ENCODE measurements at places on chromosomes 4 and X.

- no peak overlapping the region for H3K4me3 ChIP-seq
- H3K27me3 ChIP-seq: peaks cover 4% of the 10 kb centered on the region
- DNase-seq: no peak
- no peaks in the 10 kb centered on the region for H3K4me1 ChIP-seq
- no peak overlapping the region for H3K27ac ChIP-seq
- no peaks in the 10 kb centered on the region for H3K36me3 ChIP-seq
These were observed 91.6 kb downstream of the SOWAHB start for GRCh38 chr4:76806346-76806745.

DNA sequence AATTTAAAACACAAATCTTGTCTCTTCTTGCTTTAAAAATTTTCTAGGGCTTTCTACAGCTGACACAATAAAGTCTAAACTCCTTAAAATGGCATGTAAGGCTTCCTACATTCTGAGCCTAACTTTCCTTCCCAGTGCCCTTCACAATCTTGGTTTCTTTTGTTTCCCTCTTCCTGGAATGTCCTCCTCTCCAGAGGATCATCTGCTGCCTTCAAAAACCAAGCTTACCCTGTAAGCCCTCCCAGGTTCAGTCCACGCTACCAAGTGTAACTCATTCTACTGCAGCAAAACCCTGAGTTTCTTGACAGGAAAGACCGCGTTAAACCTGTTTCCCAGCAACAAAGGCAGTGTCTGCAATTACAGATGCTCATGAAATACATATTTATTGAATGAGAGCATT lies 91.3 kb downstream of the SHISA3 start:
- H3K27ac ChIP-seq: no peak overlapping the region
- DNase-seq: no peak
- H3K4me3 ChIP-seq: no peak overlapping the region
- H3K27me3 ChIP-seq: no peaks in the 10 kb centered on the region

DNA sequence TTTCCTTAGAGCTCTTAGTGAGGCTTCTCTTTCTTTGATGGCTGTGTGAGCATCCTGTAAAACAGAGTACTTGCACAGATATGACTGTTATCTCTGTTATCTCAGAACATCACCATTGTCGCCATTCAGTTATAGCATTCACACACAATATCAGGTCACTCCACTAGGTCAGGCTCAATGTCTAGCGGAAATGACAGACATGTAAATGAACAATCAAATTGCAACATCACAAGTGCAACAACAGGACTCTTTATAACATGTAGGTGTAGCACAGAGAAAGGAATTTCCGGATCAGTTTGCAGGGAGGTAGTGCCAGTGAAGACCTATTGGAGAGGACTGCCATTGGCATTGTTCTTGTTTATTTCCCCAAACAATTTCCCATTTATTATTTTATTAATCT lies 43.2 kb upstream of the IGSF1 start:
- no peaks in the 10 kb centered on the region for H3K27me3 ChIP-seq
- H3K4me1 ChIP-seq: no peaks in the 10 kb centered on the region
- H3K27ac ChIP-seq: no peak overlapping the region
- DNase-seq: no peak
- H3K4me3 ChIP-seq: no peak overlapping the region
- H3K36me3 ChIP-seq: no peaks in the 10 kb centered on the region

DNA sequence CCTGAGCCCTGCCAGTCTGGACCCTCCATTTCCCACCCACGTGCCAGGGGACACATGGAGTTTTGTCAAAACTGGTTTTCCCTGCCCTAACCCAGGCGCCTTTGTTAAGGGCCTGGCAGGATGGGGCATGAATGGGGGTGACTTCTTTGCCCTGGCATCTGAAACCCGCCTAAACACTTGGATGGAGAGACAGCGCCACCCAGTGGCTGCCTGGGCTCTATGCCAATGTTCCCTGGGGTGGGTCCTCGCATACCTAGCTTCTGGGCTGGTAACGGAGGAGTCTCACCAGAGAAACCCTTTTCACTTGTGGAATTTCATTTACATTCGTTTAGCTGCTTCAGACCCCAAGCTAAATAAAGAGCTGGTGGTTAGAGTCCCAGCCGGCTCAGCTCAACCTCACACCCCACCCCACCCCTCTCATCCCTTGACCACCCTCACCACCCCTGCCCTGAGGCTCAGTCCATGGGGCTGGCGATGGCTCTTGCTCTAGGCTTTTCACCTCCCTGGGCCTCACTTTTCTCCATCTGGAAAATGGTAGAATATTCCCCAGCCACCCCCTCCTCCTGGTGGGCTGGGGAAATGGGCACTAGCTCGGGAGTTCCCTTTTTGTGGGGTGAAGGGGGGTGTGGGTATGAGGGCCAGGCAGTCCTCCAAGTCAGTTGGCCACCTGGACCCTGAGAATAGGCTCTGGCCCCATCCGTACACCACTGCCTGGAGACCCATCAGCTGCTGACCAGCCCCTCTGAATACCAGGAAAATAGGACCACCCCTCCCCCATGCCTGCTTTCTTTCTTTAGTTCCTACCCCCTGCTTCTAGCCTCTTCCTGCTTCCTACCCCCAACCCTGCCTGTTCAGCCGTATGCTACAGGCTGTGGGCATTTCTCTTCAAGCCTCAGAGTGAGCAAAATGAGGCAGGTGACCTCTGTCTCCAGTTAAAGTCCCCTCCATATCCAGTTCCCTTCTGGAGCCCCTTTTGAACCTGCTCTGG lies 57.1 kb upstream of the PJA1 start:
- peak; percentile 45 for DNase-seq
- no peak overlapping the region for H3K27ac ChIP-seq
- H3K4me1 ChIP-seq: peaks cover 1% of the 10 kb centered on the region
- peaks cover 2% of the 10 kb centered on the region for H3K27me3 ChIP-seq

DNA sequence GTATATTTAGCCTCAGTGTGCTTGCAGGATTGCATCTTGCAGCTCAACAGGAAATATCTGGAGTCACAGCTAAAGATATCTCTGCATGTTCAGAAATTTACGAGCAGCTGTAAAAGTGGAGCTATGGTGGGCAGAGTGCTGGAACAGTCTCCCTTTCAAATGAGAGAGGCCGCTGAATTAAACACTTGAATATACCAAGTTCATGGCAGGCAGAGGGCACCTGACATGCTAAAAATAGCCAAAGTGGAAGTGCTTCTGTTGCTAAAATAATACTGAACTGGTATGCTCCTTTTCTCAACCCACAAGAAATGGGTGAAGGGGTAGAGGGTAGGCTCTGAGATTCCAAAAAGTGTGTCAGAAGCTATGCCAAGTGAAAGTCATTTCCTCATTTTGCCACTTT lies 98.1 kb downstream of the MGST2 start:
- peaks cover 3% of the 10 kb centered on the region for H3K27me3 ChIP-seq
- no peaks in the 10 kb centered on the region for H3K36me3 ChIP-seq
- peaks cover 39% of the 10 kb centered on the region for H3K4me1 ChIP-seq
- peak overlapping the region; percentile 4 for H3K4me3 ChIP-seq

GRCh38 chr4:17188547-17189400 lies 290.3 kb upstream of the LDB2 start:
- no peak for DNase-seq
- H3K4me1 ChIP-seq: no peaks in the 10 kb centered on the region
- H3K27me3 ChIP-seq: no peaks in the 10 kb centered on the region

- DNase-seq: no peak
- no peaks in the 10 kb centered on the region for H3K27me3 ChIP-seq
- H3K4me3 ChIP-seq: no peak overlapping the region
- H3K4me1 ChIP-seq: no peaks in the 10 kb centered on the region
These were observed 113.0 kb downstream of the MMRN1 start for GRCh38 chr4:90007494-90008167.
